ENCODE measurements at places on chromosomes 4 and X. TPM values are rescaled to one million over a fixed set of nuclear protein-coding genes. Genes with fewer than 3 reads are reported as not detected.
A peak's percentile ranks its signal among the peaks of the same experiment; 100 is the strongest.

TLR7 gene
- total RNA-seq, result not detected

ATP2B3 gene
- not detected for total RNA-seq

RIBC1 gene
- total RNA-seq, result 1.0 TPM

HPF1 gene
- 17.4 TPM for total RNA-seq

DNA sequence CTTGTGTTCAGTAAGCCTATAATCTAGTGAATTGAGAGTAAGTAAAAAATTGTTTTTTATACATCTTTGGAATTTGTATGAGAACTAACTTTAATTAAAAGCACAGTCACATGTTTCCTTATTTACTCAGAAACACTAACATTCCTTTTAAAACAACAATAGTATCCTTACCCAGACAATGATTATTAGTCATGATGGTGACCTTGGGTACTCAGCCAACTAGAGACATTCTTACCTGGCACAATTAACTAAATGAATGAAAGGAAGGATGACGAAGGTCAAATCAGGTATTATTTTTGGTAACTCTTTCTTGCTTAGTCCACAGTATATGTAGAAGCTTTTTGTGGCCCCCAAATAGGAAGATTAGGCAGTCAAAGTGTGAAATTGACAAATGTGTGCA is 901.0 kb downstream of the FAT4 start:
- DNase-seq, result no peak

DNA sequence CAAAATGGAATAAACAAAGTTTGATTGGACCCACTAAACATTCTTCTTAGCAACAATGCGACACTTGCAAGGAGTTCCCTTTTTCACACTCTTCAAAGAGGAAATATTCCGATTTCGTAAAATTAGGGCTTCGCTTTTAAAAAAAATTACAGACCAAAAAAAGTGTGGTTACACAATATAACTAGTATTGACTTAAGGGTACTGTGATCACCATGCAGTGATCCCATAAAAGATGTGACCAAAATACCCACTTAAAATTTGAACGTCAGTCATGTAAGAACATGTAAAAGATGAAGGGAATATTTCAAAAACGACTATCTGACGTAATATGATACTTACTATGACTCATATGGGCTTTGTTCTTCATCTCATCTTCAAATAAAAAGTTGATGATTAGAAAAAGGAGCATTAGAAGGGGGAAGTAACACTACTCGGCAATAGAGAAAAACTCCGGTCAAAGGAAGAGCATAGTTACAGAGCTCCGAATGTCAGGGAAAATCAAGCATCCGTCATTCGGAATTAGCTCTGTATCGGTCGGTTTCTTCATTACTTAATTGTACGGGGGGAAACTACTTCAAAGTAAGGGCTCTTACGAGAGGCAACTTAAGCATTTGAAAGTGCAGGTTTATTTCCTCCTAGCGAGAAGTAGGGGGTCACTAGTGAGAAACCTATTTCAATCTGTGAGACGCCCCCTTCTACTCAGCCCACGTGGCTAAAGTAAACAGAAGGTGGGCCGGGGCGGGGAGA is 1.3 kb upstream of the TET2 start:
- no peak for DNase-seq

GRCh38 chrX:118254611-118255010 is 91.3 kb upstream of the WDR44 start:
- peak; percentile 57 for DNase-seq

DNA sequence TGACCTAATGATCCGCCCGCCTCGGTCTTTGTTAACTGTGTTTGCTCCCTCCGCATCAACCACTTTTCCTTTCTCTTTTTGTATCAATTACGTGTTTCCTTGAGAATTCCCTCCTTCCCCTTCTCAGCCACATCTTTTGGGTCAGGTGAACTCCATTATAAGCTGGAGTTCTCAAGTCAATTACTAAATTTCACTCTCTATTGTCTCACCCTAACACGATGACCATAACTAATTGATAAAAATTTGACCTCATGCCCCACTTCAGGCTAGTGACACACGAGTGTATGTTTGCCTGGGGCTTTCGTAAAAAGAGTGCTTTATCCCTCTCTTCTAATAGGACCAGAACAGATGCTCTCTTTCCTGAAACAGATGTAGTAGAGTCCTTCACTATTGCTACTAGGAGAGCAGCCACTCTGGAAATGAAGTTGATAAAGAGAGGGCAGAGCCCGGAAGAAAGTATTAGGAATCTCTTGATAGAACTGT is 403.6 kb upstream of the ANXA10 start:
- DNase-seq, result no peak

DNA sequence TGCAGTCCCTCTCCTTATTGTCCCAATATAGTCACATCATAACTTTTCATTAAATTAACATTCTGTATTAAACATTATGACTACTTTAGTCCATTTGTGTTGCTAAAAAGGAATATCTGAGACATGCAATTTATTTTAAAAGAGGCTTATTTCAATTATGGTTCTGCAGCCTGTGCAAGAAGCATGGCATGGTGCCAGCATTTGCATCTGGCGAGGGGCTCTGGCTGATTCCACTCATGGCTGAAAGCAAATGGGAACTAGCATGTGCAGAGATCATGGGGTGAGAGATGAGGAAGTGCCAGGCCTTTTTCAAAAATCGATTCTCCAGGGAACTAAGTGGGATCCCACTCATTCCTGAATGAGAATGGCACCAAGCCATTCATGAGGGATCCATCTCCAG is 476.3 kb upstream of the RPS6KA3 start:
- no peak for DNase-seq

- no peak for DNase-seq
These were observed 58.9 kb downstream of the HTRA3 start for GRCh38 chr4:8328456-8328855.

GRCh38 chrX:50680990-50681389 is 133.0 kb downstream of the SHROOM4 start:
- peak; percentile 5 for DNase-seq

DNA sequence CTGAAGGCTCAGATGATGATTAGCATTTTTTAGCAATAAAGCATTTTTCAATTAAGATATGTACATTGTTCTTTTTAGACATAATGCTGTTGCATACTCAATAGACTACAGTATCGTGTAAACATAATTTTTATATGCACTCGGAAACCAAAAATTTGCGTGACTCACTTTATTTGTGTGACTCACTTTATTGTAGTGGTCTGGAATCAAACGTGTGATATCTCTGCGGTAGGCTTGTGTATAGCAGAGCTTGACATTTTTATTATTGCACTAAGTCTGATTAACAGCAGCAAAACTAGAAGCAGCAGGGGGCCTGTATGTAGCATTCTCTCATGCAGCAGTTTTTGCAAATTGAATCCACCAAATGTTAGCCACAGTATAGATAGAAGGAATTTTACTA is 119.1 kb upstream of the PRDX4 start:
- DNase-seq, result peak; percentile 52

- peak; percentile 6 for DNase-seq
These were observed 103.3 kb upstream of the LEF1 start for GRCh38 chr4:108272046-108272445.

GRCh38 chrX:48700951-48701653 is 4.6 kb downstream of the SUV39H1 start:
- DNase-seq, result no peak

GRCh38 chr4:138405934-138406567 is 163.9 kb upstream of the SLC7A11 start:
- DNase-seq, result peak; percentile 76

DNA sequence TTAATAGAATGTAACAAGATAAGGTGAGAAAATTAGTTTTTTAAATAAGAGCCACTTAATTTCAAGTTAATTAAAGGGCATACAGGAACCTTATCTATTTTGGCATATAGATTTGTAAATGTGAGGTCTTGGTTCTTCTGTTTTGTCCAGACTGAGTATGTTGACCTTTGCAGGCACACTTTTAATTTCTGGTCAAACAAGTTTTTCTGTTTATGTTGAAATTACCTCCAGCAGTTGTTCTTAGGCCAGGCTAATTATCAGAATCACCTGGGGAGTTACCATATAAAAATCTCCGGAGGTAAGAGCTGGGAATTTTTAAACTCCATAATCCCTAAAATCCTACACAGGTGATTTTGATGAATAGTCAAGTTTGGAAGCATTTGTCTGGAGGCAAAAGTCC is 227.4 kb upstream of the ANKRD50 start:
- no peak for DNase-seq

DNA sequence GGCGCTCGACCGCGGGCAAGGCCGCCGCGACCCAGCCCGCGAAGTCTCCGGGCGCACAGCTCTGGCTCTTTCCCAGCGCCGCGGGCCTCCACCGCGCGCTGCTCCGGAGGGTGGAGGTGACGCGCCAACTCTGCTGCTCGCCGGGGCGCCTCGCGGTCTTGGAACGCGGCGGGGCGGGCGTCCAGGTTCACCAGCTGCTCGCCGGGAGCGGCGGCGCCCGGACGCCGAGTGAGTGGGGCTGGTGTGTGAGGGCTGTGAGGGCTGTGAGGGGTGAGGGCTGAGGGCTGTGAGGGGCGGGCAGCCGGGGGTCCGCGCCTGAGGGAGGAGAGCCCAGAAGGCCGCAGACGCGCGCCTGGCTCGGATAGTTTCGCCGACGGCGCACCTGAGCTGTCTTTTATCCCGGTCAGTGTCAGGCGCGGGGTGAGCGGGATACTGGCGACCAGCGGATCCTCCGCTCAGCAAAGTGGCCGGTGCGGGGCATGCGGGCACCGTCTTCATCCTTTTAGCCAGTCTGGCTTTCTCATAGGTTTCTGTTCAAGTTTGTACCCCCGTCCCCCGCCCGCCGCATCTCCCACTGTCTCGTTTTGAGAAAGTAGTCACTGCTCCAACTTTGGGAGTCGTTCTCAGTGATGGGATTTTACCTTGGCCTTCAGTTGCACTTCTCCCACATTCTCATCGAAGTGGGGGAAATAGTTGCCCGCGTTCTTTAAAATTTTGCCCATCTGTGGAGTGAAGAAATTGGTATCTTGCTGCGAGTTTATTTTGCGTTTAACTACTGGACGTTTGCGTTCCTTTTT is 586 bp downstream of the HERC5 start:
- no peak for DNase-seq

DNA sequence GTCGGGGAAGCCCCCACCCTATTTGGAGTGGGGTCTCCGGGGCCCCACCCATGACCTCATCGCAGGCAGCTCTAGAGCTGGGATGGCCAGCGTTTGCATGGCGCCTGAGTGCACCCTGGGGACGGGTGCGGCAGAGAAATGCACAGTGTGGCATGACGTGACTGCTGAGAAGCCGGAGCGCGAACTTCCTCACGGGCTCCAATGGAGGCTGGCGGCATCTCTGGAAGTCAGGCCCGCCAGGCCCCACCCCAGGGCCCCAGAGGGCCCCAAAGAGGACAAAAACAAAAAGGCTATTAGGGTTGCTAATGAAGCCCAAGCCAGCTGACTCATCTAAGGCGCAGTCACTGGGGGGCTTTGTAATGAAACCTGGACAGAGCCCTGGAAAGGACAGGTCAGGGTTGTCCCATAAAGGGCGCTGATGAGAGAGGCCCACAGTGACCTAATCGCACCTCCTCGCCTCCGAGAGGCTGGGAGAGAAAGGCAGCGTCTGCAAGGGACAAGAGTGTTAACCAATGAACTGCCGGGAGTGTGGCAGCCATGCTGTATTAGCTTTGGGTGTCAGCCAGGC is 86.0 kb upstream of the C1QTNF7 start:
- no peak for DNase-seq

DNA sequence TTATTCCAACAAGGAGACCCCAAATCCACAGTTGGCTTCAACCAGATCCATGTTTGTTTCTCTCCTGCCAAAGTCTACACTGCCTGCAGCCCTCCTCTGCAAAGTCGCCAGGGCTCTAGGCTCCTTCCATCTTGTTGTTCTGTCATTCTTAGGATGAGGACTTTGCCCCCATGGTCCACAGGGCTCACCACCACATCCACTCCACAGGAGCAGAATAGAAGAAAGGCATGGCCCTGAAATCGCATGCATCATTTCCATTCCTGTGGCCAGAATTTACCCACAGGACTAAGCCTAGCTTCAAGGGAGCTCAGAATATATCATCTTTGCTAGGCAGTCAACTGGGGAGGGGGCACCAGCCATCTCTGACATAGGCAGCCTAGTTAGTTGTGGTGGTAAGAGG is 254.7 kb downstream of the FBXW7 start:
- no peak for DNase-seq

GRCh38 chr4:56215901-56216300 is 171.4 kb downstream of the AASDH start:
- DNase-seq, result peak; percentile 73

DNA sequence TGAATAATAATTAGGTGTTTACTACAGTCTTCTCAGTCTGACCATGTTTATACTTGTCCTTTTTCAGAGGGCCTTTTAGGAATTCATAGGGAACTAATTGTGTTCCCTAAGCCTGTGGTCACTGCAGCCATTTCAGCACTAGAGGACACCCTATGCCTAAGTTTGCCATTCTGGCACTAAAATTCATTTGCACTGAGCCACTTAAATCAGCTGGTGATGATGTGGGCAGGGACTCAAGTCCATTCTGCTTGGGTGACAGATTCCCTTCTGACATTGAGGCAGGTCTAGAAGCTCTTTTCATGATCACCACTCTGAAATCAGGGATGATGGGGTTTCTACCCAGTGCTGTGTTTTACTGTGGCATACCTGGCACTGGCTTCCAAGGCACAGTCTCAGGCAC is 1178.9 kb upstream of the DIAPH2 start:
- peak; percentile 17 for DNase-seq

DNA sequence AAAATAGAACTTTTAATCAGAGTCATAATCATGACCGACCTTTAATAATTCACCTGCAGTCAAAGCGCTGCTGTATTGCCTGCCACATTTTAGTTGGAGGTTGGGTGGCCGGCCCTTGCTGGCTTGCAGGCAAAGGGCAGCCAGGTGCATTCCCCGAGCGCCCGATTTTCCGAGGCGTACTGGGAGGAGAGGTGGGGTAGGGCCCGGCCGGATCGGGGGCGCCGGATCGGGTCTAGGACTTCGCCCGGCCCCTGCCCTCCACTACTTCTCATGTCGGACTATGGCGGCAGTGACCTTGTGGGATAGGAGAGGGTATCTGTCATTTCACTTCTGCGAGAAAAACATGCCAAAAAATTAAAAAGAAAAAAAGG is 2.5 kb upstream of the RS1 start:
- DNase-seq, result no peak

- DNase-seq, result no peak
These were observed 64.3 kb downstream of the TIGD2 start for GRCh38 chr4:89175611-89176010.

DNA sequence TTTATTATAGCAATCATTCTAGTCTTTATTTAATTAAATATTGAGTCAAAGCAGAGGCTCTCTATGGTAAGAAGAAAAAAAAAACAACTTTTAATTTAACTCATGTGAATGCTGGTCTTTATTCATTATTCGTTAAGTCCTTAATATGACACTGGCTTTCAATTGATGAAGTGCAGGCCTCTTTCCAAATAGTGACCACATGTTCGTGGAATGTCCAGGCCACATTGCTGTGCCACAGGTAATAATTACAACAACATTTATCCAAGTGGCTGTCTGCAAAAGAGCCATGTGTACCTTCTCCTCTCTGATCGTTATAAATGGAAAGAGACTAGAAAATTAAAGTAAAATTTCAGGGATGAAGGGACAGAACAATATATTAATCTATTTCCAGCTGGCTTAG is 220.1 kb upstream of the PABPC4L start:
- no peak for DNase-seq

GRCh38 chrX:3712051-3712869 is 1.2 kb downstream of the PRKX start:
- DNase-seq, result peak; percentile 47

All from MCF 10A (cell line).